Thymus (tissue), 14 donors: ENCODE measurements at places on chromosomes 12 and 14. TPM values are rescaled to one million over a fixed set of nuclear protein-coding genes. Genes with fewer than 3 reads are reported as not detected.

The PLCZ1 gene
- not detected for total RNA-seq

The PPP1R1A gene
- 0.09 TPM for total RNA-seq

The NTS gene
- 3.4 TPM for total RNA-seq

The NINJ2 gene
- 11.8 TPM for total RNA-seq

The ANKRD9 gene
- 2.2 TPM for total RNA-seq

The C12orf43 gene
- total RNA-seq: 10.3 TPM

The SRRM4 gene
- under 0.01 TPM for total RNA-seq

DNA sequence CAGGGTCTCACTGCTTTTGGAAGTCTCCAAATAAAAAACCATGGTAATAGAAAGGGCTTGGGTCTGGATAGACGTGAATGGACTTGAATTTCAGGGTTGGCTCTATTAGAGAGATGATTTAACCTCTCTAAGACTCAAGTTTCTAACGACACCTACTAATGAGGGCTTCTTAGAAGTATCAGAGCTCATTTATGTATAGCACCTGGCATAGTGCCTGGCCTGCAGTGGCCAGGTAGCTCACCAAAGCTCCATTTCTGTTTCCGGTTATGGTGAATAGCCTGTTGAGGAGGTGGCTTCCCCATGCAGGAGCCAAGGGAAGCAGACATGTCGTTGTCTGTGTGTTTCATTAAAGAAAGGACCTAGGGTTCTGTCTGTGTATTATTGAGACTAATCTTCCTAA lies 108.6 kb downstream of the ETV6 start:
- H3K4me1 ChIP-seq: peaks cover 86% of the 10 kb centered on the region
- DNase-seq: no peak
- peaks cover 72% of the 10 kb centered on the region for H3K36me3 ChIP-seq
- H3K27ac ChIP-seq: peak overlapping the region; percentile 62
- H3K4me3 ChIP-seq: no peak overlapping the region

GRCh38 chr12:91327131-91327530 lies 144.5 kb upstream of the DCN start:
- H3K36me3 ChIP-seq: no peaks in the 10 kb centered on the region
- H3K4me1 ChIP-seq: no peaks in the 10 kb centered on the region
- no peaks in the 10 kb centered on the region for H3K27me3 ChIP-seq
- DNase-seq: no peak
- no peak overlapping the region for H3K27ac ChIP-seq
- no peak overlapping the region for H3K4me3 ChIP-seq

- DNase-seq: no peak
- H3K27ac ChIP-seq: no peak overlapping the region
- H3K27me3 ChIP-seq: no peaks in the 10 kb centered on the region
- H3K4me3 ChIP-seq: no peak overlapping the region
- H3K36me3 ChIP-seq: no peaks in the 10 kb centered on the region
Measured at GRCh38 chr12:7448099-7448498, 4.1 kb upstream of the CD163L1 start.

DNA sequence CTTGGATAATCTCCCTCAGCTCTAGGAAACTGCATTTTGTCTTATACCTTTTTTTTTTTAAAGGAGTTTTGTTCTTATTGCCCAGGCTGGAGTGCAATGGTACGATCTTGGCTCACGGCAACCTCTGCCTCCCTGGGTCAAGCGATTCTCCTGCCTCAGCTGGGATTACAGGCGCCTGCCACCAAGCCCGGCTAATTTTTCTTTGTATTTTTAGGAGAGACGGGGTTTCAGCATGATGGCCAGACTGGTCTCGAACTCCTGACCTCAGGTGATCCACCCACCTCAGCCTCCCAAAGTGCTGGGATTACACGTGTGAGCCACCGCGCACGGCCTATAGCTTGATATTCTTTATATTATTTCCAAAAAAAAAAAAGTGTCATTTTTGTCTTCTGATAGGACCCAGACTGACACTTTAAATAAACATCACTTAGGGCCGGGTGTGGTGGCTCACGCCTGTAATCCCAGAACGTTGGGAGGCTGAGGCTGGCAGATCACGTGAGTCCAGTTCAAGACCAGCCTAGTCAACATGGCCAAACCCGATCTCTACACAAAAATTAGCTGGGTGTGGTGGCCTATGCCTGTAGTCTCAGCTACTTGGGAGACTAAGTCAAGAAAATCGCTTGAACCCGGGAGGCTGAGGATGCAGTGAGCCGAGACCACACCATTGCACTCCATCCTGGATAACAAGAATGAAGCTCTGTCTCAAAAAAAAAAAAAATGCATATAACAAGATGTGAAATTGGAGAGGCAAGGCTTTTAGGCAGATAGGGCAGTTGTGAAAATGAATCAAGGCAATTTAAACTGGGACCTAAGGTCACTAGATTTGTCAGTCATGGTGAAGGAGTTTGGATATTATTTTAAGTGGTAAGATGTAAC lies 18.4 kb downstream of the SLC2A3 start:
- no peak overlapping the region for H3K4me3 ChIP-seq
- no peaks in the 10 kb centered on the region for H3K27me3 ChIP-seq
- no peak for DNase-seq

- no peaks in the 10 kb centered on the region for H3K36me3 ChIP-seq
- H3K4me1 ChIP-seq: no peaks in the 10 kb centered on the region
- H3K27me3 ChIP-seq: no peaks in the 10 kb centered on the region
- no peak for DNase-seq
- no peak overlapping the region for H3K27ac ChIP-seq
Measured at GRCh38 chr14:93156693-93157369, 27.9 kb downstream of the MOAP1 start.

GRCh38 chr12:114186241-114187002 lies 219.5 kb downstream of the TBX5 start:
- no peaks in the 10 kb centered on the region for H3K4me1 ChIP-seq
- no peaks in the 10 kb centered on the region for H3K36me3 ChIP-seq
- no peak overlapping the region for H3K27ac ChIP-seq
- peaks cover 4% of the 10 kb centered on the region for H3K27me3 ChIP-seq

GRCh38 chr12:93061473-93062419 lies 132.7 kb upstream of the EEA1 start:
- DNase-seq: no peak
- no peaks in the 10 kb centered on the region for H3K36me3 ChIP-seq
- H3K27me3 ChIP-seq: no peaks in the 10 kb centered on the region
- H3K4me3 ChIP-seq: no peak overlapping the region

DNA sequence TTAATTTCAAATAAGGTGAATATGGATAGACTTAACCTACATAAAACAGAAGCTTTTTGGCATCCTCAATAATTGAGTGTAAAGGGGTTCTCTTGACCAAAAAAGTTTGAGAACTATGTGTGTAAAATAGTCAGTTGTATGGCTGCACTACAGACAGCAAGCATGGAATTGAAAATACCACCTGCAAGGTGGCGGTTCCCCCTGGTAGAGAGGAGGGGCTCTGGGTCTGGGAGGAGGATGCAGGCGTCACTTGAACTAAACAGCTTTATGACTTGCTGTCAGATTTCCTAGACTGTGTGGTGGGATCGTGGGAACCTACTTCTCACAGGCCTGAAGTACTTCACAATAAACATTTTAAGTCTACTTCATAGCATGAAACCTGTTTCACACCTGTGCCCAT lies 6.3 kb downstream of the EVL start:
- DNase-seq: no peak
- peak overlapping the region; percentile 36 for H3K27ac ChIP-seq
- H3K27me3 ChIP-seq: no peaks in the 10 kb centered on the region
- peaks cover 93% of the 10 kb centered on the region for H3K4me1 ChIP-seq

DNA sequence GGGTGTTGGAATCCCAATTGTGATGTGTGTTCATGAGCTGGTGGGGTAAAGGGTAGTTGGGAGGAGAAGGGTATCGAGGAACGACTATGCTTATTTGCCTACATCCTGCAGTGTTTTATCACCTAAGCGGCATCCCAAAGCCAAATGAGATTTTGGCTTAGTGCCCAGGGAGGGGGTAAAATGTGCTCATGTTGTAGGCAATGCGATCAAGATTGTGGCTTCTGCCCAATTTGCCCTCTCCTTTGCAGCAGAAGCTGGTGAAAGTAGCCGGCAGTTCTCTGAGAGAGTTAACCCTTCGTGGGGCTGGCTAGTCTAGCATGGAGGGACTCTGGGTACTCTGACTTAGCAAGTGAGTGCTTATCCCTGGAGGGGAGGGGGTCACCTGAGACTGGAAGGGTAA lies 753 bp downstream of the RPH3A start:
- no peaks in the 10 kb centered on the region for H3K27me3 ChIP-seq
- H3K36me3 ChIP-seq: no peaks in the 10 kb centered on the region
- DNase-seq: no peak
- no peak overlapping the region for H3K27ac ChIP-seq
- H3K4me3 ChIP-seq: no peak overlapping the region

DNA sequence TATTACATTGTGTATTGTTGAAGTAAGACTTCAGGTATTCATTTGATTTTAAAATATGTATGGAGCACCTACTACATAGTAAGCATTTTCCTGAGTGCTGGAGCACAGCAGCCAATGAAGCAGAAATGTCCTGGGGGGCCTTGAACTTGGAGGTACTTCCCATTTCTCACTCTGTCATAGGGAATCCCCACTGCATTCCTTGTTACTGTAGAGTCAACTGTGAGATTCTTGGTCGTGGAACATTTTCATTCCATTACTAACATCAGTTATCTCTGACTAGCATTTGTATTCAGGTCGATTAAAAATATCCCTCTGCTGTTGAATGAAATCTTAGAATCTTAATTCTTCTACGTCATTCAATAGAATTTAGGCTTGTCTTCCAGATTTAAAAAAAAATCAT lies 66.7 kb downstream of the PDE3A start:
- no peak overlapping the region for H3K27ac ChIP-seq
- no peak for DNase-seq
- H3K27me3 ChIP-seq: no peaks in the 10 kb centered on the region

DNA sequence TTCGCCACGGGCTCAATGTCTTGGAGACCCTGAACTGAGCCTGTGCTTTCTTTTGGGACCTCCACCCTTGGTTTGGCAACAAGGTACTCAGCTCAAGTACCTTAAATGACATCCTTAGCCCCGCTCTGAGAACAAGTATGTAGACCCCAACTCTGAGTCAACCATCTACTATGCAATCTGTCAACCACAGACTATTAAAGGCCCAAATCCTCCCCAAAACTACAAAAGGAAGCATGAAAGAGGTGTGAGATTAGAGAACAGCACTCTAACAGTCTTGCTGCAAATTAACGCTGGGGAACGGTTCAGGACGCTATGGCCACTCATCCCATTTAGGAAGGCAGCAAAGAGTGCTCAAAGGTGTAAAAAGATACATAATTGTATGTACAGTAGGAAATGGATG lies 52.1 kb downstream of the CCDC88C start:
- no peaks in the 10 kb centered on the region for H3K27me3 ChIP-seq
- peaks cover 73% of the 10 kb centered on the region for H3K4me1 ChIP-seq
- H3K27ac ChIP-seq: no peak overlapping the region
- no peak overlapping the region for H3K4me3 ChIP-seq
- H3K36me3 ChIP-seq: peaks cover 2% of the 10 kb centered on the region

- H3K4me3 ChIP-seq: peak overlapping the region; percentile 24
- DNase-seq: no peak
- peaks cover 7% of the 10 kb centered on the region for H3K4me1 ChIP-seq
- H3K36me3 ChIP-seq: no peaks in the 10 kb centered on the region
- no peak overlapping the region for H3K27ac ChIP-seq
- peaks cover 38% of the 10 kb centered on the region for H3K27me3 ChIP-seq
Measured at GRCh38 chr14:99118046-99118721, 153.8 kb downstream of the BCL11B start.

DNA sequence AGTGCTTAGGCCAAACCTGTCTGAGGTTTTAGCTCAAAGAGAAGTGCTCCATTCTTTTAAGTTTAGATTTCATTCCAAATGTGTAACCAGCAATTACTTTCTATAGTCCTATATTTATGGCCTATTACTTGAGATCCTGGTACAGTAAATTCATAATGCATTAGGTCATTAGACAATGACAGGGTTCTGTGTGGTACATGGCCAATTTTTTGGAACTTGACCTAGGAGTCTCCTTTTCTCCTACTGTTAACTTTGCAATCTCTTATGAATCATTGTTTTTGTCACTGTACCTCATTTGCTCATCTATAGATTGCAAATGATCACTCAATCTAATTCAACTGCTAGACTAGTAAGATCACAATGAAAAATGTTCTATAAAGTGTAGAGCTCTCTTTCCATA lies 136.7 kb downstream of the PDE3A start:
- no peak overlapping the region for H3K27ac ChIP-seq
- no peaks in the 10 kb centered on the region for H3K36me3 ChIP-seq
- H3K4me1 ChIP-seq: no peaks in the 10 kb centered on the region
- no peak overlapping the region for H3K4me3 ChIP-seq

DNA sequence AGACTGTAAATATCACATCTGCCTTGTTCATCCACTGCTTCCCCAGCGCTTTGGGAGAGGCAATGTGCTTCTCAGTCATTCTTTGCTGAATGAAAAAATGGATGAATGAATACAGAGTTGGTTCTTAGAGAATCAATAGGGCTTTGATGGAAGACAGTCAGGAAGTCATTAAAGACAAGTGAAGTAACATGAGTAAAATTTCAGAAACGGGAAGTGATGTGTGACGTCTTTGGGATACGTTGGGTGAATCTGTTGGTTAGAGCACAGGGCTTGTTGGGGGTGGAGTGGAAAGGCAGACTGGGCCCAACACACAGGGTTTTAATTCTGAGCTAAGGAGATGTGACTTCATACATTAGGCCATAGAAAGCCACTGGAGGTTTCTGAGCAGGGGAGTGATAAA lies 39.0 kb upstream of the NRXN3 start:
- H3K36me3 ChIP-seq: no peaks in the 10 kb centered on the region
- H3K27ac ChIP-seq: no peak overlapping the region
- H3K27me3 ChIP-seq: no peaks in the 10 kb centered on the region
- no peaks in the 10 kb centered on the region for H3K4me1 ChIP-seq
- H3K4me3 ChIP-seq: no peak overlapping the region
- DNase-seq: no peak

DNA sequence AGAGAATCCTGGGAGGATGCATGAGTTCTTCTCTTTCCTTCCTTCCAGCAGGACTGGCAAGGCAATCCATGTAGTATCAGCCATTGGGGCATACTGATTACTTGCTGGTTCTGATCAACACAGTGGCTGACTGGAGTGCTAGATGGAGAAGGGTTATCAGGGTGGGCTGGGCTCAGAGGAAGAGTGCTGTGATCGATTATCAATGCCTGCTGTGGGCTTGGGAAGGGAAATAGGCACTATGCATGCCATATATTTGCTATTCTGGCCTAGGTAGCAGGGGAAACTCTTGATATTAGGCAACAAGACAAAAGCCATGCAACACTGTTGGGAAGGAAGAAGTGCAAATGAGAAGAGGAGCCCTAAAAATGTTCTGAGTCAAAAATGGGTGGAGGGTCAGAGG lies 45.8 kb downstream of the HRK start:
- no peak overlapping the region for H3K4me3 ChIP-seq
- H3K4me1 ChIP-seq: no peaks in the 10 kb centered on the region
- no peaks in the 10 kb centered on the region for H3K27me3 ChIP-seq
- no peak overlapping the region for H3K27ac ChIP-seq
- peaks cover 7% of the 10 kb centered on the region for H3K36me3 ChIP-seq

- no peaks in the 10 kb centered on the region for H3K4me1 ChIP-seq
- DNase-seq: no peak
- H3K27ac ChIP-seq: no peak overlapping the region
- H3K27me3 ChIP-seq: no peaks in the 10 kb centered on the region
Measured at GRCh38 chr12:15928346-15928745, 17.2 kb downstream of the DERA start.

DNA sequence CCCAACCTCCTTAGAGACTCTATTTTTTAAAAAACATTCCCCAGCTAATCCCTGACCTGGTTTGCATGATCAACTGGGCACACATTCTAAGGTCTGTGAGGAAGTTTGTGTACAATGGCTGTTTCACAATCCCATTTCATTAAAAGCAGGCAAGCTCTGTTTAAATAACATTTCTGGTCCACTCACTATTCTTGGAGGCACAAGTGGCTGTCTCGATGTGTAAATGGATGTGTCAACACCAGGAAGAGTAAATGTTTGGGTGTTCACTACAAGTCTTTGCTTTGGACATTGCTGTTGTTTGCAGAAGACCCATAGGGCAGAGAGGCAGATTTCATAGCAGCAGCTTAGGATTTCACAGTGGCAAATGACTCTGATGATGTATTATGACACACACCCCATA lies 98.3 kb downstream of the PDZRN4 start:
- DNase-seq: no peak
- H3K4me3 ChIP-seq: no peak overlapping the region
- H3K36me3 ChIP-seq: no peaks in the 10 kb centered on the region
